Activated CD8-positive, alpha-beta T cell treated with anti-CD3 and anti-CD28 coated beads, Interleukin-2, amount 10 ng/mL, durations not matched to agents 7 days and 5 days (primary cell): ENCODE measurements at places on chromosomes 11 and 22. TPM values are rescaled to one million over a fixed set of nuclear protein-coding genes. Genes with fewer than 3 reads are reported as not detected.

The PGA4 gene
- total RNA-seq = not detected

The SMIM38 gene
- not detected for total RNA-seq

The SBF2 gene
- total RNA-seq = 5.9 TPM

The SLC22A6 gene
- not detected for total RNA-seq

The KDM4F gene
- total RNA-seq = not detected

The MUC15 gene
- not detected for total RNA-seq

The PNPLA3 gene
- total RNA-seq = 0.13 TPM

The RAB6A gene
- 97.7 TPM for total RNA-seq

The TMEM179B gene
- total RNA-seq = 37.3 TPM

The RPL27A gene
- total RNA-seq = 716 TPM

The C22orf42 gene
- total RNA-seq = not detected

The SULT4A1 gene
- total RNA-seq = not detected

DNA sequence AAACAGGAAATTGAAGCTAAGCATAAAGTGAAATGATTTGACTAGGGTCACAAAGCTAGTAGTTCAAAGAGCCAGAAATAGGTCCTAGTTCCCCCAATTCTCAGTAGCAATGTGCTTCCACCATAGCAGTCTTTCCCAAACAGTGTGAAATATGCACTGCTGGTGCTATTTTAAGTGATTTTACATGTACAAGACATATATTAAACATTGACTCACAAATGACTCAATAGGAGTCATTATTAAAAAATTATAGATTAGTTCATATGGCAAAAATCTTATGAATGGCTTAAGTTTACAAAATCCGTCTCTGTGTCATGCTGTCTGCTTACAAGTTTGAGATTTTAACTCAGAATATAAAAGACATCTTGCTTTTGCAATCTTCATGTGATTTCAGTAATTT lies 21.4 kb downstream of the KIF18A start:
- no peak for DNase-seq

GRCh38 chr22:30868663-30869385 lies 99.8 kb downstream of the MORC2 start:
- DNase-seq = no peak

- DNase-seq = no peak
These were observed 1010.3 kb upstream of the TENM4 start for GRCh38 chr11:80451105-80451504.

DNA sequence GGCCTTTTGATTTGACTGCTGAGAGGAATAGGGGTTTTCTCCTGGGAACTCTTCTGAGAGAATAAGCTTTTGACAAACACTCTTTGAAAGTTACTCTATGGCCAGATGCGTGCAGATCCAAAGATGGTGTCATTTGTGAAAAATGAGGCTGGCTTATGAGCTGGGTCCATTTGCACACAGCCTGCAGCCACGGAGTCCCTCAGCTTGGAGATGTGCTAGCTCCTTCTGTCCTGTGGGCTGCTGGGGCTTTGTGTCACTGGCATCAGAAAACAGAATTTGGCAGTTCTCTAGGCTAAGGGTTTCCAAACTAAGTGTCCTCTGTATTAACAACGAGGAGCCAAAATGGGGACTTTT lies 702.4 kb downstream of the NTM start:
- no peak for DNase-seq

- DNase-seq = no peak
These were observed 918 bp upstream of the FAM89B start for GRCh38 chr11:65571420-65571819.

DNA sequence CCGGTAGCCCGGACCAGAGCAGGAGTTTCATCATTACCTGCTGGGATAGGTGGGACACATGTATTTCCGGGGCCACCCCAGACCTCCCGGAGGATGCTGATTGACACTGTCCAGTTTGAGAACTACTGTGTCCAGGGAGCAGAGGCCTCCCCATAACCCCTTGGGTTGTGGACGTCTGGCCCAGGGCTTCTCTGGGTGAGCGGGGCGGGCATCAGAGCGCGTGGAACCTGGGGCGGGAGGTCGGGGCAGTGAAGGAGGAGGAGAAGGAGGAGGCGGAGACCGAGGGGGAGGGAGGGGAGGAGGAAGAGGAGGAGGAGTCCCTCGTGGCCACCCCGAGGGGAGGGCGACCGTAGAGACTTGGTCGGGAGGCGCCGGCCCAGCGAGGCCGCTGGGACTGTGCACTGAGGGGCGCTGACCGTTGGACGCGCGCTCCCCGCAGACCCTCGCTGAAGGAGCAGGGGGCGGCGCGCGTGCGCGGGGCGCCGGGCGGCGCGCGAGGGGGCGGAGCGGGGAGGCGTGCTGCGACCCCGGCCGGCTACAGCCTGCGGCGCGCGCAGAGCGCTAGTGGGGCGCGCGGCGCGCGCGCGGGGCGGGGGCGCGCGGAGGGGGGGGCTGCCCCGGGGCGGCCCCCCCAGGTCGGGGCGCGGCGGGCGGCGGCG lies at the start of gene GRK3:
Gene GRK3 (plus strand): TSS at position 356 of the 659 bp plus-strand sequence. CDS start 366 bp downstream, outside the sequence.
- DNase-seq = peak; percentile 87

DNA sequence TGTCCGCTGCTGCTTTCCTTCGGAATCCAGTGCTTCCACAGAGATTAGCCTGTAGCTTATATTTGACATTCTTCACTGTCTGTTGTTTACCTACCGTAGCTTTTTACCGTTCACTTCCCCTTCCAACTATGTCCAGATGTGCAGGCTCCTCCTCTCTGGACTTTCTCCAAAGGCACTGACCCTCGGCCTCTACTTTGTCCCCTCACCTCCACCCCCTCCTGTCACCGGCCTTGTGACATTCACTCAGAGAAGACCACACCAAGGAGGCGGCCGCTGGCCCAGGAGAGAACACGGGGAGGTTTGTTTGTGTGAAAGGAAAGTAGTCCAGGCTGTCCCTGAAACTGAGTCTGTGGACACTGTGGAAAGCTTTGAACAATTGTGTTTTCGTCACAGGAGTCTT lies 15.4 kb upstream of the ST14 start:
- no peak for DNase-seq

DNA sequence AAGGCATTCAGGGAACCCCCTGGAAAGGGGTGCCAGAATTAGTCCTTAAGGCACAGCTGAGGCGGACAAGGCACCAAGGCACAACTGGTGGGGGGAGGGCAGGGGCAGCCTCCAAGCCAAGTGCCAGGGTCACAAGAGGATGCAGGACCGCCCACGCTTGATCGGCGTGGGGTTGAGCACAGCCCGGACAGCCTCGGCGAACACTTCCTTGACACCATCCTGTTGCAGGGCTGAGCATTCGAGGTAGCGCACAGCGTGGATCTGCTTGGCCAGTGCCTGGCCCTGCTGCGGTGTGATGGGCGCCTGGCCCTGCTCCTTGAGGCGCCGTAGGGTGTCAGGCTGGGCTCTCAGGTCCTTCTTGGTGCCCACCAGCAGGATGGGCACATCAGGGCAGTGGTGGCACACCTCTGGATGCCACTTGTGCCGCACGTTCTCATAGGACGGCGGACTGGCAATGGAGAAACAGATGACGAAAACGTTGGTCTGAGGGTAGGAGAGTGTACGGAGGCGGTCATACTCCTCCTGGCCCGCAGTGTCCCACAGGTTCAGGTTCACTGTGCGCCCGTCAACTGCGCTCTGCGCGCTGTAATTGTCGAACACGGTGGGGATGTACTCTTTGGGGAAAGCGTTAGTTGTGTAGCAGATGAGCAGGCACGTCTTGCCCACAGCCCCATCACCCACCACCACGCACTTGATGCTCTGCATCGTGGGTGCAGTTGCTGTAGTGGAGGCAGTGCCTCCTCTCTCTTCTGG lies 13.1 kb downstream of the RHOG start:
- no peak for DNase-seq

GRCh38 chr22:50734343-50734771 lies 3.6 kb upstream of the ACR start:
- no peak for DNase-seq

DNA sequence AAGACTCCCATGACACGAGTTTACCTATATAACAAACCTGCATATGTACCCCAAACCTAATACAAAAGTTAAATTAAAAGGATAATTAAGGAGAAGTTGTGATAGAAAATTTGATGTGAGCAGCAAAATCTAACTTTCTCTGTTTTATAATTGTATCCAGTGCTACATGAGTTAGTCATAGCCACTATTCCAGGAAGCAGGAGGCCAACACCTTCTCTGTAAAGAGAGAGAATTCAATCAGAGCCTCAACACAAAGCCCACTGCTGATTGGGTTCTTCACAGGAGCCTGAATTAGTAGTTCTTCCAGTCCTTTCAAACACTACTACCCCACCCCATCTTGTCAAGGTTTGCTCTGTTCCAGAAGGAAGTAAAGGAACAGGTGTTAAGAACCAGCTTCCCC lies 84.2 kb downstream of the BLID start:
- no peak for DNase-seq

GRCh38 chr22:41762980-41763779 lies 37.3 kb upstream of the CCDC134 start:
- DNase-seq = peak; percentile 55

GRCh38 chr22:31244943-31245451 lies 32.9 kb downstream of the LIMK2 start:
- peak; percentile 35 for DNase-seq

GRCh38 chr22:48654492-48654891 lies 1173.2 kb downstream of the BRD1 start:
- DNase-seq = no peak

DNA sequence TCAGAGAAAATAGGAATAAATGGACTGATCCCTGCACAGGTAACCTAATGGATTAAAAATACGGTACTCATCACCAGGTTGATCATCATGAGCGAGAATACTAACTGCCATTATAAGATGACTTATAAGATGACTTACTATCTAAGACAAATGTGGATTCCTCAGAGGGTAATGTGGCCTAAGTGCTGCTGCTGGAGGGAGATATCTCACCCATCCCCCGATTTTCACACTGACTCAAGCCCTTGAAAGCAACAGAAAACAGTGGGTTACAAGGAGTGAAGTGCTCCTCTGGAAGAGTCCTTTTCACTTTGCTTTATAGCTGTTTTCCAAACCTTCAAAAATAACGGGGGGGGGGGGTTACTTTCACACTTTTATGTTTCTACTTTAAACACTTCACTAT lies 920 bp downstream of the TMEM218 start:
- no peak for DNase-seq

DNA sequence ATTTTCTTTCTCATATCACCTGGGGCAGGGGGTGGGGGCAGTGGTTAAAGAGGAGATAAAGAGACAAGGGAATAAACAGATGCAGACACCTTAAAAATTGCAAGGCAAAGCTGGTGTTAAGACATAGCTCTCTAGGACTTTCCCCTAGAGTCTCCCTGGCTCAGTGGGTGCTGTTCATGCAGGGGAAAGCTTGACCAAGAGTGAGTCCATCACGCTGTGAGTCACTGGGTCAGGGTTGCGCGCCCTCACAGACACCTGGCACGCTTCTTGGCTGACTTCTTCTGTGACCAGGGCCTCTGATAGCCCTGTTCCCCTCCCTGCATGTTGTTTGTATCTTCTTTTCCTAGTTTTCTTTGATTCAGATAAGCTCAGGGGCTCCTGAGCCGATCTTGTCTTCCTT lies 31.9 kb downstream of the COMMD9 start:
- DNase-seq = no peak

DNA sequence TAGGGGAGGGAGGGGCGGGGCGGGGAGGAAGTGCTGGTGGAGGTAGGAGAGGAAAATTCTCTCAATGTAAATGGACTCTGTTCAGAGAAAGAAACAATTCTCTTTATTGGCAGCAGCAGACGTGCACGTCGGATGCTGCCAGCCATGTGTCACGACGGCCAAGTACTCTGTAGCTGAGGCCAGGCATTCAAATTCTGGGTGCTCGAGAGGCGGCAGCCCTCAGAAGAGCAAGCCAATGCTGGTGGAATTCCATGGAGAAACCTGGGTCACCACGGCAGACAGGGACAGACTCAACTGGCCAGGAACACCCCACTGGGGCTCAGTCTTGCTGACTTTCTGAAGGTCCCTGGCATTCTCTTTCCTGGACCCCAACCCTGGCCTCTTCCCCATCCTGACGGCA lies 90.8 kb downstream of the ABTB2 start:
- no peak for DNase-seq

GRCh38 chr11:107567739-107568335 lies 2.3 kb upstream of the ALKBH8 start:
- no peak for DNase-seq

DNA sequence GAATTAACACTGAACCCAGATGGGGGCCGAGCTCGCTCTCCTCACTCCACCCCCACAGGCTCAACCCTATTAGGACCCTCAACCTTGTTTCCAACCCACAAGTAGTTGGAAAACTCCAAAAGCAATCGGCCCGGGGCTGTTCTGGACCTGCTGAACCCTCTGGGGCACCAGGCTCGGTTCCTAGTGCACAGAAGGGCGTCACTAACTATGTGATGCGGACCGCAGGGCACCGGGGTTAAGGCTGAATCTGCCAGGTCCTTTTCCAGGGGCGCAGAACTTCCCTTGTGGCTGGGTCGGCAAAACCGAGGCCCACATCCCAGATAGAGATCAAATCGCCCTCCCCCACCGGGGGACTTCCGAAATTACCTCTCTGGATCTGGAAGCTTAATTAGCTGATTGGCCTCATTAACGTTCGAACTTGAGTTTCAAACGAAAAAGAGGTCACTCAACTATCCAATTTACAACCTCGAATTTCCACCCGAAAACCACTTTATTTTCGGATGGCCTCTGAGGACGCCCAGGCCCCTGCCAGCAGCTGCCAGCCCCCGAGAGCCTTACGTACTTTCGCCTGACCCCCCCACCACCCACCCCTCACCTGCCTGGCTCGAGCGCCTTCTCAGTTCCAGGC lies 1.7 kb downstream of the SHANK2 start:
- no peak for DNase-seq

DNA sequence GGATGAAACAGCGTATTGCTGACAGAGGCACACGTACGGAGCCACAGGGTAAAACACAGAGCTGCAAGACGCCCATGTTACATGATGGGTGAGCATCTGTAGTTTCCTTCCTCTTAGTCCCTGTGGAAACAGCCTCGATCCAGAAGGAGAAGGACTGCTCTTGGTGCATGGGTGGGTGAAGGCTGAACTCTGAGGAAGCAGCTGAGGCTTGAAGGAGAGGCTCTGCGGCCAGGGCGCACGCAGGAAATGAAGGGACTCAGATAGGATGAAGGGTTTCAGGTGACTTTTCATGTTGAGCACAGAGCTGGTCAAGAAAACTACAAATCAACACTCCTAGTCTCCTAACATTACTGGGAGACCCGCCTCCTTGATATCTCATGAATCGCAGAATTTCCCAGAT lies 65.7 kb upstream of the ADA2 start:
- DNase-seq = no peak

GRCh38 chr11:86980086-86980796 lies 25.0 kb upstream of the FZD4 start:
- no peak for DNase-seq

DNA sequence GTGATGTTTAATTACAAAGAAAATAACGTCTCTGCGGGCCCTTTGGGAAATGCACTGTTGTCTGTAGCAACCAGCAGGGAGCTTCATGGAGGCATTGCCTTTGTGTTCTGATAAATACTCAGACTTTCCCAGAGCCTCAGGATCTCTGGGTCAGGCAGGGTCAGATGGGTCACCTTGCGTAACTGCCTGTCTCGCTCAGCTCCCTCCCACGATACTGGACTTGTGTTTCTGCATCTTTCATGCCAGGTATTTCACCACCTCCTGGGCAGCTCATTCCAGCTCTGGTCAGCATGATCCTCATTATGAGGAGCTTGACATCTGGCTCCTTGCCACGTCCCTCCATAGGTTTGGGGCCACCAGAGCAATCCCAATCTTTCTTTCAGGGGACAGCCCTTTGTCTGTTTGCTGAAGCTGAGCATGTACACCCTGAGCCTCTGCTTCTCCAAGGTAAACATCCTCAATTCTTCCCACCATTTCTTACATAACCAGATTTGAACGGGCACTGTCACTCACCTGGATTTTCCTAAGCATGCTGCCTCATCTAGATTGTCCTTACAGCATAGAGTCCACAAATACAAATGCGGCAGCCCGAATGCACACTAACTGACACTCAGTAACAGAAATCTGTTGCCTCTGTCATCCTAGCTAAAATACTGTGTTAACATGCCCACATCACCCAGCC lies 162.3 kb downstream of the LARGE1 start:
- DNase-seq = no peak
